Heart left ventricle (tissue), 16 donors: ENCODE measurements at places on chromosomes 2 and 18. TPM values are rescaled to one million over a fixed set of nuclear protein-coding genes. Genes with fewer than 3 reads are reported as not detected.

Gene MTCL1
- total RNA-seq = 9.3 TPM

- no peak for DNase-seq
Measured at GRCh38 chr2:212745359-212745758, 206.8 kb upstream of the ERBB4 start.

DNA sequence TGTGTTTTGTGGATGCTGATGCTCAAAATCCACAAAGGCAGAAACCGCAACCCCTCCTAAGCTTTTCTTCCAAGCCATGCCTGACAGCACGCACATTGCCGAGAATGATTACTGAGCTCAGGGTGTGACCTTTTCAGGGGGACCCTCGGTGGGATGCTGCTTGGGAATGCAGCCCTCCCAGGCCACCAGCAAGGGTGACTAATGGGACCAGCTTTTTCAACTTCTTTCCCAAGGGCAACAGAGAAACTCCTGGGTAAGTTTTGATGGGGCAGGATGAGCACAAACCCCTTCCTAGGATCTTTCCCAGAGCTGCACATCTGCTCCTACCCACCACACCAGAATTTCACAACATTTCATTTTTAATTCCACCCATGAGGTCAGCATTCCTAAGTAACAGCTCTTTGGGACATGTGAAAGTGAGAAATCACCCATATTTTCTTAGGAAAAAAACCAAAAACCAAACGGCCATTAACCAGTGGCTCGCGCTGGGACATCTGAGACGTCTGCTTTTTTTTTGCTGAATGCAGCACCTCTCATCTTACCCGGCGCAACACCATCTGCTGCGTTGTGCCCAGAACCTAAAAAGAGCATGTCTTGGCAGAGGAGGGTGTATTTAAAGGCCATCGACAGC lies 119.0 kb downstream of the ARL4C start:
- no peak for DNase-seq

GRCh38 chr2:63058144-63058920 lies 7.7 kb downstream of the OTX1 start:
- DNase-seq = no peak

DNA sequence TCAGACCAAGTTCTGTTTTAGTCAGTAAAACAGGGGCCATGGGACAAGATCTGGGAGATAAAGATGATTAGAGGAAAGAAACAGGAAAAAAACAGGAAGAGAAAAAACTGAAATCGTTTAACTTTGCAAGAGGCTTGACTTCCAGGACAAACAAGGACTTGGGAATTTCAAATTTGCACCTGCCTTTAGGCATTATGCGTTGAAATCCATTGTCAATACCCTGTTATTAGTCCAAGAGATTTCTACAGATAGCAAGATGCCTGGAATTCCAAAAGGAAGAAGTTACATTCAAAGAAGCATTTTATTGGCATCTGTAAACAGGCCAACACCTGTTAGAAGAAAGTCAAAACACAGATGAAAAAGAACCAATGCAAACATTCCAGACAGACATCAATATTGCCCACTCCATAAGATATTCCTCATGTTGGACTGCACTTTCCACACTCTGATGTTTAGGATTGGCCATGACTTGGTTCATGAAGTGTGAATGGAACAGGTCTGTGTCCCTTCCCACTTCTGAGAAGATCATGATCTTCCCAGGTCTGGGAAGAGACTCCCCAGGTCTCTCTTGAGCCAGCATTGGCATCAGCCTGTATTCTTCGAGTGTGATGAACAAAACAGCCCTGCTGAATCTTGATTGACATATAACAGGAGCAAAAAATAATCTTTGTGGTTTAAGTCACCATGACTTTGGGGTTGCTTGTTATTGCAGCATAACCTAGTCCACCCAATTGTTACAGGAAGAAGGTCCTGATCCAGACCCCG lies 181.4 kb upstream of the FN1 start:
- no peak for DNase-seq

DNA sequence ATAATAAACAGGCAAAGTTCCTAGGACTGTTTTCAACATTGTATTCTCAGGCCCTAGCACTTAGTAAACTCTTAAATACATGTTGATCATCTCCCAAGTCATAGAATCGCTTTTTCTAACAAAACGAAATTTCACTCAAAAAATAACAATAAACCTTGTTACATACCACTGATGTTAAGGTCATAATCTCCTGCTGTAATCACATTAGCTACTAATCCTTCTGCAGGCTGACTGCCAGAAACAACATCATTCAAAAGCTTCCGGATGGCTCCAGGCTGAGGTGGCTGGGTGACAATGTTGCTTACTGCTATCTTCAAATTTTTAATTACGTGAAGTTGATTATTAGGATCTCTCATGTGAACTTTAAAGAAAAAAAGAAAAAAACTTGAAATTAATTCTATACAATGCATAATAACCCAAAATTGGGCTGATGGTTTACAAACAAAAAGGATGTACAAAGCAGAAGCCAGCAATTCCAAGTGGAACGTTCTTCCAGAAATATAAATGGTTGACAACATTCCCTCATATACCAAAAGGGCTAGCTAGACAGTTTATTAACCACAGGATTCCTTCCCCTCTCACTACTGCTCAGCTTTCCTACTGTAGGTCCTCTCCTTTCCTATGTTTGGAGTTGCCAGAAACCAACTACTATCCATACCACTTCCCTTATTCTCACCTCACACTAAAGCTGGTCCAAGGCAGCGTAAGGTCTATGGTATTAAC lies 11.6 kb downstream of the TRAPPC8 start:
- no peak for DNase-seq
